ENCODE measurements at places on chromosomes 11 and 22.

GRCh38 chr22:46049726-46050450 is 72.9 kb upstream of the WNT7B start:
- DNase-seq: no peak

GRCh38 chr22:31346733-31347250 is 646 bp upstream of the PATZ1 start:
- DNase-seq: peak; percentile 45

GRCh38 chr22:46153930-46154329 is 3.6 kb downstream of the PPARA start:
- DNase-seq: no peak

DNA sequence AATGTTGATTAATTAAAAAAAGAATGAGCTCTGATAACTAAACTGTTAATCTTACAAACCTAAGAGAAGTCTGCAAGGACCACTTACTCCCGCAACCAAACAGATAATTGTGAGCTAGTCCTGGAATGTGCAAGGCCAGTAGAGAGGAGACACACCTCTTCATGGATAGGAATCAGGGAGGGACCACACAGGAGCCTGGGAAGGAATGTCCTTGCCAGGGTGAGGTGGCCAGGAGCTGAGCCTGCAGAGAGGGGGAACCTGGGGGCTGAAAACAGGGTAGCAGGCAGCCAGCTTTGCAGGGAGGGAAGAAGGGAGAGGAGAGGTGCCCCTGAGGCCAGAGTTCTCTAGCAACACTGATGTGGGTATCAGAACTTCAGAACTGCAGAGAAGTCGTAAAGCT is 9.4 kb upstream of the NLRP10 start:
- no peak for DNase-seq

GRCh38 chr22:28174509-28174908 is 255.5 kb upstream of the PITPNB start:
- no peak for DNase-seq

DNA sequence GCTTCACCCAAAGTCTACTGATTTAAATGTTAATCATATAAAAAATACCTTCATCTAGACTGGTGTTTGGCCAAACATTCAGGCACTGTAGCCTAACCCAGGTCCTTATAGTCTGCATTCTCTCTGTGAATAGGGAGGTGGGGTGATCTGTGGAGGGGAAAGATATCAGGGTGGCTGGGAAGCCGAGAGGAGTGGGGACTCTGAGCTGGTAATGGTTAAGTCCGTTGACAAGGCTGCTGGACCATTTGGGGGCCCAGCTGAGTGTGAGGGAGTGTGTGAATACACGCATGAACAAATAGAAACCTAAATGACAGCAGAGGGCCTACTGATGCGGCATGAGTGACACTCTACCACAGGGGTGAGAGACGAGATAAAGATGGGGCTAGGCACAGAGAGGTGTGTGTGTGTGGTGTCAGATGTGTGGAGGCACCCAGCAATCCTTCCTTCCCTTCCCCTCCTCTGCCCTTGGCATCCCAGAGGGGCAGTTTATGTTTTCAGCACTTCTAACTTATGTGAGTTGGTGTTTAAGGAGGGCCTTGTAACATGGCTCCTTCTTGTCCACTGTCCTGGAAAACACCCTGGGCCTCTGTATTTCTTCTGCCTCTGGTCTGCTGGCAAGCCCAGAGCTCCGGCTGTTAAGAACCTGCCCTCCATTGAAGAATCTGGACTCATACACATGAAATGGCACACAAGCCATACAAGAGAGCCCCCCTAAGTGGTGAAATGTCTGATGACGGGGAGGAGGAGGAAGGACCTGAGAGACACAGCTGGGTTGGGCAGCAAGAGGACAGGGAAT is 249.1 kb upstream of the TBCEL start:
- DNase-seq: no peak

DNA sequence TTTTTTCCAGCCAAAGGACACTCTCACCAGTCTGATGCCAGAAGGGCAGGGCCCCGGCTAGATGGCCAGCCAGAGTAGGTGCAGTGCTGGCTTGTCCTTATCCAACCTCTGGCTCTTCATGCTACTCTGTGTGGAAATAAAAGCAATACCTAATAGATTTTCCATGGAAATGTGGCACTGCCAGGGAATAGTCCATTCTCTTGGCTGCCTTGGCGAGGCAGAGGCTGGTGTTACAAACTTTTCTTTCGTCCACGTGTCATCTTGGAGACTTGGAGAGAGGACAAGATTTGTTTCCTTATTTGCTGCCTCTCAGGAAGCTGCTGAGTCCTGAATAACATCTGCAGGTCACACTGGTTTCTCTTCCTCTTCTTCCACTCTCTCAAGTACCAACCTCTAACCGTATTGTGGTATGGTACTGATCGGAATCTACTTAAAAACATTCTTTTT is 17.2 kb upstream of the C1QTNF4 start:
- no peak for DNase-seq

GRCh38 chr22:49404576-49405241 is 423.0 kb downstream of the BRD1 start:
- no peak for DNase-seq

GRCh38 chr22:30356449-30357235 is at the start of the genes CCDC157 and SF3A1:
Gene CCDC157 (plus strand): TSS chr22:30357007. CDS start chr22:30366001, 8,994 bp downstream.
Gene SF3A1 (minus strand): TSS chr22:30356894. CDS start chr22:30356792, 102 bp downstream.
- peak; percentile 75 for DNase-seq

GRCh38 chr11:38990841-38991240 is 2392.8 kb upstream of the RAG2 start:
- DNase-seq: no peak

- DNase-seq: no peak
Measured at GRCh38 chr22:46462726-46463371, 74.6 kb downstream of the CELSR1 start.

DNA sequence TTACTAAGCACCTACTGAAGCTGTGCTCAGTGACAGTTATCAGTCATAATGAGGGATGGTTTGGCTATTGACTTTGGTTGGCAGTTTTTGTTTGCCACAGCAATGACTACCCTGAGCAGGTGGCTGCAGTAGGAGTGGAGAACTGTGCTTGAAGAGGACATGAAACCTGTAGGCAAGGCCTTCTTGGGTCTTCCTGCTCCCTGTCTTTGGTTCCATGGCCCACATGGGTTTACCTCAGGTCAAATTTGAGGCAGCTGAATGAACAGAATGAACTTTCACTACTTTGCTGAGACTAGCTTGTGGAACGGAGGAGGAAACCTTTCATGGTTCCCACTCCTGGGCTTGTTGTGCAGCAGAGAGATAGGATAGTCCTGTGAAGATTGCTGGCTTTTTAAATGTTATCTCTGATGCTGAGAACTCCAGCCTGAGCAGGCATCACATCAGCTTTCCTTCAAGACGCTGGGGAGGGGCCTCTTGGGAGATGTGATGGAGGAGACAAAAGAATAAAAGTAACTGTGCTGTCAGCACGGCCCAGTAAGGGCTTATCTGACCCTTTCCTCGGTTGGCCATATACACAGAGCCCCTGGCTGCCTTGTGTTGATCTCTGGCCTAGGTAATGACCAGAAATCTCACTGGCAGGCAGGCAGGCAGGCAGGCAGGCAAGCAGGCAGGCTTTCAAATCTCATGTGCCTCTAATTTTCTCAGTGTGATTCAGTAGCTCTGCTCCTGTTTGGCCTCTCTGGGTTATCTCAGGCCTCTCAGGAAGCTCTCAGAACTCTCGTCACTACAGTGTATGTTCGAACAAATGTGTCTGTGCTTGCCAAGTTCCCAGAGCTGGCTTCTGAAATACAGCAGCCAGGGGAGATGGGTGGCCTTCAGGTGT is 12.0 kb downstream of the STIM1 start:
- no peak for DNase-seq

DNA sequence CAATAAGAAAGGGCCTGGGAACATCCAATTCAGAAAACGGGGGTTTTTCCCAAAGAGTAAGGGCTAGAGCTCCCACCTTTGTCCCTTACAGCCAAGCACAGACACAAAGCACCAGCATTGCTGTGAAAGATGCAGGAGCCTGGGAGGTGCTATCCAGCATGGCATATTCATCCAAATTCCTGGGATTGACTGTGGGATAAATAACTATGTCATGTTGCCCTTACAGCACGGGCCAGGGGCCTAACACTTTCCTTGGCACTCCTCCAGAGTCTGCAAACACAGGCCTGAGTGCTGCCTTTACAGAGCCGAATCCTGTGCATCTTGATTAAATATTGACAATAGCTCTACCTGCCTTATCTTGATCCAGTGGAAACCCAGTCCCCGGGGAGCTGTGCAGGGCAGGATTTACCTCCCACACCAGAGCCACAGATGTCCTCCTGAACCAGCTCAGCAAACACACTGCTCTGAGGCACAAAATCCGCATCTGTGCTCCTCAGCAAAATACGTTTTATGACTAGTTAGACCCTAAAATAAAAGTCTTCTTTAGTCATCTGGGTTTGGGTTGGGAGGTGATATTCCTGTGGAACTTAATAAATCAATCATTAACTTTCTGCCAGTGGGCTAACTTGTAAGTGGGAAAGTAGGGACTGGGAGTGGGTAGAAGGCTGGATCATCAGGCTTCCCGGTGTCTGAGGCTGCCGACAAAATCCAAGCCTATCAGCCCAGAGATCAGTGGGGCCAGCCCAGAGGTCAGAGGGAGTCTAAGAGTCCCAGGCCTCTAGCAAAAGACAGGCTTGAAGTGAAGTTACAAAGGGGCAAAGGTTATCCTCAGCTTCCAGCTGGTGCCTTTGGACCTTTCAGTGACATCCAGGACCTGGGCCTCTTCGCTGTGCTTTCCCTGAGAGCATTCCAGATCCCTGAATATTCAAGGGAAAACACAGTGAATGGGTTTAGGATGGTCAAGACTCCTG is 36.5 kb downstream of the POU2AF3 start:
- DNase-seq: no peak

DNA sequence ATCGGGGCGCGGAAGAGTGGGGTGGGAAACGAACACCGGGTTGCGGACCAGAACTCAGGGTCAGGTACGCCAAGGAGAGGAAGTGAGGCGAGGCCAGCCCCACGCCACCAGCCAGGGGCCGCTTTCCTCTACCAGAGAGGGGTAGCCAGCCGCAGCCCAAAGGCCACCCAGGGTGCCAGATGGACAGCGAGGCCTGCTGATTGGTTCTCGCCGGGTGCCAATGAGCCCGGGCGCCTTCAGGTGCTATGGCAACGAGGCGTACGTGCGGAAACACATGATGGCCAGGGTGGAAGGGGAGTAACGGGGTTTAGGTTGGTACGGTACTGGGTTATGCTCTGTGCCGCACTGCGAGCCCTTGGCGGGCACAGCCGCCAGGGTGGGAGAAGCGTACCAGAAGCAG is 128.9 kb downstream of the SERGEF start:
- DNase-seq: no peak

Measured in effector CD8-positive, alpha-beta T cell (primary cell).